ENCODE measurements at places on chromosomes 1 and 21.

DNA sequence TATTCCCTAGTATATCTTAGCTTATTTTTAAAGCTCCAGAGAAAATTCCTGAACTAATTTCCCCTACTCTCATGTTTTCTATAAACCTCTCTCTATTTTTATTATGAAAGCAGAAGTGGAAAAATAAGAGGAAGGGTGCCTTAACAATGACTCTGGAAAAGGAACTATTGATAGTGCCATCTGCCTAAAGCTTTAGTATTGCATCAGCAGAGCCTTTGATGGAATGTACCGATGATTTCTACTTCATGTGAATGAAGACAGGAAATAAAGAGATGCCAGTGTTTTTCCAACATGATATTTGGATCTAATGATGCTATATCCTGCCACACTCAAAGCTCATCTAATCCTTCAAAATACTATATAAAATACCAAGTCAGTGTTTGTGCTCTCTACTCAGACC lies 35.1 kb downstream of the TNFSF18 start:
- no peak for DNase-seq

DNA sequence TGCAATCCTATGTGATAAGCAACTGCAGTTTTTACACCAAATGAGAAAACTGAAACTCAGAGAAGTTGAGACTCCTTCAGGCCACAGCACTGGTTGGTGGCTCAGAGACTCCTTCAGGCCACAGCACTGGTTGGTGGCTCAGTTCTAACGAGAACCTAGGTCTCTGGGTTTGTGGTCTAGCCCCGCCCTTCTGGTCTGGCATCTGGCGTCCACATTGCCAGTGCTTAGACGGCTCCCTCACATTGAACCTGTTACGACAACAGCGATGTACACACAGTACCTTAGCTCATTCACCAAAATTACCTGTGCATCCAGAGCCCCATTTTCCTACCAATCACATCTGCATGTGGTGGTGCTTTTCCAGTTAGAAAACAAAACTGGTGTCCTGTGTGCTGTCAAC lies 66.1 kb downstream of the NID1 start:
- DNase-seq = peak; percentile 69

DNA sequence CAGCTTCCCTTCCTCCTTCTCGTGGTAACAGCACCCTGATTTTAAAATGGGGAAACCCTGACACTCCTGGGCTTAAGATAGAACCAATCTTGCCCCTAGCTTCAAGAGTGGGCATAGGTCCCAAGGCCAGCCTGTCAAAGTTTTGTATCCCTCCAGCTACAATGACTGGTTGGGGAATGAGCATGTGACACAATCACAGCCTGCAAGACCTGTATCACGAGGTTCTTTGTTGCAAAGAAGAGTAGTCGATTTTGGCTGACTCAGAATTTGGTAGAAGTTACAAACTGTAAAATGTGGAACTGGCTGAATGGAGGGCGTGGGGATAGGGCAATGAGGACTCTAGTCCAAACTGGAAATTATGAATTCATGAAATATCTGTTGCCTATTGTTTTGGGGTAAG lies 18.7 kb downstream of the CTSK start:
- DNase-seq = no peak

DNA sequence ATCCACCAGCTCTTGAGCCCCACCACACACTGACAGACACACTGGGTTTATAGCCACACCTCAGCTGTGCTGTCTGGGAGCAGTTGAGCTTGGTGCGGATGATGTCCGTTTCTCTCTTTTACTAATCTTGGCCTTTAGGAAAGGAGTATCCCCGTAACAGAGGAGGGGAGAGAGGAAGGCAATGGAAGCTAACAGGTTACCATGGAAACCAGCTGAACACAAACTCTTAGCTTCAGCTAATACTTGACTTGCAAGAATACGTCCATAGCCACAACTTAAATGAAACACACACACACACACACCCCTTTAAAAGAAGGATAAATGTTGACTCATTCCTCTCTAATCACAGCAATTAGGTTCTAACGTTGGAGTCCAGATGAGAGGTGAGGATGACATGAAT lies 28.0 kb upstream of the LRRN2 start:
- DNase-seq = no peak

- no peak for DNase-seq
These were observed 65.5 kb downstream of the SCCPDH start for GRCh38 chr1:246789454-246790339.

GRCh38 chr1:27622828-27623227 lies 12.2 kb downstream of the FGR start:
- no peak for DNase-seq

GRCh38 chr1:109910963-109911798 lies 532 bp downstream of the CSF1 start:
- DNase-seq = no peak
